ENCODE measurements at places on chromosomes 12 and 14.

DNA sequence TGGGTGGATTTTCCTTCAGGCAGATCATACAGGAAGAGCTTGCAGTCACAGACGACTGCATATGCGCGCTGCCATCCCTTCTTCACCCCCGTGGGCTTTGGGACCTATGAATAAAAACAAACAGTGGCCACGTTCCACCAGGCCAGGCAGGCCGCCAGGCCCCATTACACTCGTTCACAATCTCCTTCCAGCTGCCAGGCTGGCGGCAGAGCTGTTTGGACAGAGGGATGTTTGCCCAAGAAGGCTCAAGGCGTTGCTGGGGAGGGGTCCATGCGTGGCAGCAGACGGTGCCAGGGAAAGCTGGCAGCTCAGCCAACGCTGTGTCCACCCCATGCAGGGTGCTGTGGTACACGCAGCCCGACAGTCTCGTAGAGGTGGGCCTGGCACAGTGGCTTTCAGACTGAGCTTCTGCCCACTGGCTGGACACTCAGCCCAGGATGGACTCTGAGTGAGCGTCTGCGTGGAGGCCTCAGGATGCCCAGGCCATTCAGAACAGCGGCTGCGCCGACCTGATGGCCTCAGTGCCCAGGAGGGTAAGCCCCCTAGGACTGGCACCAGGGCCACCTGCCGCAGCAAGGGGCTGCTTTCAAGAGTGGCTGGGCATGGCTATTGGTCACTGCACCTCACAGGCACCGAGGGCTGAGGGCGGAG, 27.5 kb downstream of the AMN start:
- DNase-seq, result no peak

DNA sequence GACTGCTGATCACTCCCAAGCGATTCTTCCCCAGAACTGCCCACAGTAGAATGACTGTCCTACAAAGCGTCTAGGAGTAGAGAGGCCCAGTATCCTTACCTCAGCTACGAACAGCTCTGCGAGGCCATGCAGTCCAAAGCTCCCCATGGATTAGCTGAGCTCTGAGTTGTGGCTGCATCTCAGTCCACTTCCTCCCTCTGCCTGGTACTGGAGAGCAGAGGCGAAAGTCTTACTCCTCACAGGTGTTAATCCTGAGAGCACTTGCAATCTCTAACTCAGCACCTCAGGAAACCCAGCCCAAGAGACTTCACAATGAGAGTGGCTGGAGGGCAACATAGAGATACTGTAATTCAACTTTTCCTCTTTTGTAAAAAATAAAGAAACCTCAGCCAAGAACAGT, 493.1 kb downstream of the BCAT1 start:
- no peak for DNase-seq

GRCh38 chr12:131950182-131950913, 606 bp downstream of the EP400 start:
- DNase-seq, result peak; percentile 13

DNA sequence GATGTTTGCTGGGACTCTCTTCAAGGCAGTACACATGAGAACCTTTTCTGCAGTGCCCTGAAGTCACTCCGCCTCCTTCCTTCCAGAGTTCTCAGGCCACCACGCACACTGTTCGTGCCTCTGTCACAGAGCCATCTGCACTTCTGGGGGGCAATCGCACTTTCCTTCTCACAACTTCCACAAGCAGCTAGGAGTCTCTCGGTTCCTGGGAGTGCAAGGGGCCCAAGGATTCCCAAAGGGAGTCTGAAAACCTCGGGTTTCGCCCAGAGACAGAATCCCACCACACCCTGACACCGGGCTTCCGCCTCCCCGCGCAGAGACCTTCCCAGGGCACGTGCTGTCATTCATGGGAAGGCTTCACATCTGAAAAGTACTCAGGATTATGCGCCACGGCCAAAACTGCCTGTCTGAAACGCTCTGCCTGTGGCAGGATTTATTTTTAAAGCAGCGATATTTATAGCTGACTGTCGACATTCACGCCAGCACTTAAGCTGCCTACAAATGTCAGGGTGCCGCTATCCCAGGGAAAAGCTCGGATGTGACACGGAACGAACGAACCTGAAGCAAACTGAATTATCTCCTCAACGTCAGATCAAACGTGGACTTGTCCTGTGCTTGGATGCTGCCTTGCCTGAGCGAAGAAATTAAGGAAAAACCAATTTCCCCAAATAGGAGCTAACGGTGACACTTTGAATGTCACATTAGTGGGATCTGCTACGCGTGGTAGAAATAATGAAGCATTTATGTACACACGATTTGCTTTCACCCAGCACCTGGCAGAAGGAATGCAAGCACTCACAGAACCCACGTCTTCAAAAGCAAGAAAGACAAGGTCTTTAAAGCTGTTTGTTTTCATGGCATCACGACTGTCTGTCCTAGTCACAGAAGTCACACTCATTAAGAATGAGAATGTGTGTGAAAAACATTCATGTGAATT, 154.0 kb downstream of the PIWIL1 start:
- DNase-seq, result no peak

- no peak for DNase-seq
These were observed 105.1 kb upstream of the DIO2 start for GRCh38 chr14:80316441-80316840.

GRCh38 chr14:22411398-22412055, 177.5 kb downstream of the DAD1 start:
- DNase-seq, result no peak

- DNase-seq, result no peak
These were observed 260.8 kb downstream of the TTC8 start for GRCh38 chr14:89085231-89085731.

- no peak for DNase-seq
These were observed 13.1 kb upstream of the MMP17 start for GRCh38 chr12:131815131-131815530.

- no peak for DNase-seq
These were observed 78.6 kb upstream of the PAWR start for GRCh38 chr12:79769189-79769859.

DNA sequence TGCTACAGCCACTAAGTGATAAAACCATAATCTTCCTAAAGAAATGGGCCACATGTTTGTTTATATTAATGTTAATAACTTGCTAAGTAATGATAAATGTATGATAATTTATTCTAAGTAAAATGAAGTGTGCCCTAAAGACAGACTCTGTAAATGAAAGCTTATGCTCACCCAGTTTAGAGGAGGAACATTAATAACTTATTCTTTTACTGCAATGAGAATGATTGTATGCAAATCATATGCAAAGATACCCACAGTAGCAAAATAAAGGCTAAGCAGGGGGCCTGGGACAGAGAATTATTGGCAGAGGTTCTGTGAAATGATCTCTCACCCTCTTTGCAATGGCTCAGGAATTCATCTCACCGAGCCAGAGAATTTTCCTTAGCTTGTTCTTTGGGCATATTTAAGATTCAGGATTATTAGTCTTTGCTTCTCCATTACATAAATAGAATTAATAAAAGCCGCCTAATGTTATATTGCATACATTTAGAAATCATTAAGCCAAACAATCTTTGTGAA, 75.9 kb downstream of the TMEM132D start:
- DNase-seq, result no peak

- no peak for DNase-seq
These were observed 48.1 kb upstream of the VASH1 start for GRCh38 chr14:76713121-76713520.

- peak; percentile 39 for DNase-seq
These were observed 3.9 kb upstream of the SYNE3 start for GRCh38 chr14:95520346-95520745.

- no peak for DNase-seq
These were observed 6.5 kb downstream of the TMBIM4 start for GRCh38 chr12:66163289-66163688.

- DNase-seq, result peak; percentile 45
These were observed 7.4 kb downstream of the SMAGP start for GRCh38 chr12:51262758-51263177.

- DNase-seq, result no peak
These were observed 169.2 kb downstream of the GRIN2B start for GRCh38 chr12:13812168-13812567.

GRCh38 chr12:6039894-6040601, 84.4 kb downstream of the VWF start:
- DNase-seq, result peak; percentile 58

DNA sequence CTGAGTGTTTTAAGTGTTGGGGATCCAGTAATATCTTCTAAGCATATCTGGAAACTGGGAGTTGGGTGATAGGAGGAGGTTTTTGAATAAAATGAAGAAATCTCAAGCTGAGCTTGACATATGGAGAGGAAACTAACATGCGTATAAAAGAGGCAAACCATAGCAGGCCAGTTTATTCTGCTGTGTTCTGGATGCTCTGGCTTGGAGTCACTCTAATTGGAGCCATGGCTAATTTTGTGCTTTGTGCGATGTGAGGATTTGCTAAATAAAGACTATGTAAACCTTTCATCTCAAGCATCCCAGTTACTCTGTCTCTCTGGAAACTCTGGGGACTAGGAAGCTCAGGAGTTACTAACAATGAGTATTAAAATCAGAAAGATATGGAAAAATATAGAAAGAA, 66.5 kb downstream of the ATF7IP start:
- no peak for DNase-seq

GRCh38 chr12:68490476-68490875, 120.2 kb upstream of the RAP1B start:
- DNase-seq, result no peak

GRCh38 chr14:23047034-23047634, 5.1 kb downstream of the PSMB11 start:
- DNase-seq, result no peak

DNA sequence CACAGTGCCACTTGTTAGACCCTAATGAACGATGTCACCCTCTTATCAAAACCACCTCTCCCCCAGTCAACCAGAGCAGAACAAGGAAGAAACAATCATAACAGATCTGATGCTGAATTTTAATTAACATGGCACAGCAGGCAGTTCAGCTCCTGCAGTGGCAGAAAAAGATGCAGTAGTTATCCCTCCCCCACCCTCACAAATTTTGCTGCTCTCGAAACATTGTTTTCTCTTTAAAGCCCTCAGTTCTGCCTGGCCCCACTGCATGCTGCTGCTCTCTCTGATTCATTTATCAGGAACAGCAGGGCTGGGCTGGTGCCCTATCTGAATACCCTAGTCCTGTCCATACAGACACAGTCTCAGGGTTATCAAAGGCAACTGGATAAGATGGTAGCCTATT, 12.2 kb downstream of the CCDC175 start:
- DNase-seq, result no peak

- no peak for DNase-seq
These were observed 3.9 kb downstream of the CEBPE start for GRCh38 chr14:23115039-23115731.

DNA sequence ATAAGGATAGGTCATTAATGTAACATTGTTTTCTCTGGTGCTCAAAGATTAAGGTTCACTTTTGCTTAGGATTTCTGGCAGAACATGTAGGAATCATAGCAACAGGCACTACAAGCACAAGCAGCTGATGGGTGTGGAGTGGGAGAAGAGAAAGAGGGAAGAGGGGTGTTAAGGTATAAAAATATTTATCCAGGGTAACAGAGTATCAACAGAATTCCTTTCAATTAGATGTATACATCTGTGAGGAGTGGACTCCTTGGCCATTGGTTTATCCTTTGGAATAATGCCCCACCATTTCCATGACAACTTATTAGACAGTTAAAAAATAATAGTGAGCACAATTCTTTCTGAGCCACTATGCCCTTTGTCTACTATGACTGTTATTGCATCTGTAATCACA, 388.3 kb upstream of the DDHD1 start:
- DNase-seq, result no peak

GRCh38 chr12:110819150-110819549, 27.6 kb upstream of the CCDC63 start:
- no peak for DNase-seq

GRCh38 chr12:4987076-4988046, 56.3 kb upstream of the KCNA5 start:
- DNase-seq, result no peak

GRCh38 chr14:52342849-52343596, 28.9 kb downstream of the PTGER2 start:
- no peak for DNase-seq

GRCh38 chr14:66380143-66380542, 106.0 kb upstream of the CCDC196 start:
- DNase-seq, result no peak

DNA sequence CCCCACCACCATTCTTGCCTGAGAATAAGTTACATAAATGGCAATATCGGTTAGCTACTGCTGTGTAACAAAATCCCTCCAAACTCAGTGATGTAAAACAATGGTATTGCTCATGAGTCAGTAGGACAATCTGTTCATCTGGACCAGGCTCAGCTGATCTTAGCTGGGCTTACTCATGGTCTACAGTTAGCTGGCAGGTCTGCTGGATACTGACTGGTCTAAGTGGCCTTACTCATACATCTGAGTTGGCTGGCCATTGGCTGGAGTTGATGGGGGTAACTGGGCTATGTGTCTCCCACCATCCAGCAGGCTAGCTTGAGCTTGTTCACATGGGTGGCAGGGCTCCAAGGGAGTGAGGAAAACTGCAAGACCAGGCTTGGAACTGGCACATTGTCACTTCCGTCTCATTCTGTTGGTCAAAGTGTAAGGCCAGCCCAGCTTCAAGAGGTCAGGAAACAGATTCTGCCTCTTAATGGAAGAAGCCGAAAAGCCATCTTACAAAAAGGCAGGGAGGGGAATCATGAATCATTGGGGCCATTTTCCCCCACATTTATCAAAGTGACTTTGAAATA, 56.7 kb upstream of the CHGA start:
- no peak for DNase-seq

- DNase-seq, result no peak
These were observed 95.6 kb downstream of the DAAM1 start for GRCh38 chr14:59284059-59284458.

DNA sequence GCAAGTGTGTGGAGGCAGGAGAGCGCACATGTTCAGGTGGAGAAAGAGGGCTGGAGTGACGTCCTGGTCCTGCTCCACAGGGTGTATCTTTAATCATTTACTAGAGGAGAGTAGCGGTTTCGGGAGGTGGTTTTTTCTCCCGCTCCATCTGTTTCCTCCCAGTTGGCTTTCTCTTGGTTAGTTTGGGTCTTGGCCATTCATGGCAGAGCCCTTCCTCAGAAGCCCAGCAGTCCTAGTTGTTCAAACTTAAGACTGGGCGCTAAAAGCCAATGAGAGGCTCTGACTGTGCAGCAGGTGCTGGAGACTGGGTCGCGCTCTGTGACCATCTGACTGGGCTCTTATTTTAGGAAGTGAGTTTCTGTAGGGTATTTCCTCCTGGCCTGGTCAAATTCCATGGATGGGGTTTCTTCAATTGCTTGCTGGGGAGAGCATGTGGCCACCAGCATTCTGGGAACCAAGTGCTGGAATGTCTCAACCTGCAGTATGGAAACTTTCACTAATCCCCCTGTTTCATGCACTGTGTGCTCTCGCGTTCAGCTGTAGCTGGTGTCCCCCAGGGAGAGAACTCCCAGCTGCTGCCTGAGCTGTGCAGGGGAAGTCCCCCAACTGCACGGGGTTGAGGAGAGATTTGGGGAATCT, 27.4 kb upstream of the TSPAN9 start:
- no peak for DNase-seq

All from CD4-positive, alpha-beta T cell treated with Interleukin-2 at 100 ng/mL for 4 hours (primary cell).